ENCODE measurements at places on chromosomes 3 and 15.

GRCh38 chr15:57370929-57371328 lies 5.4 kb upstream of the CGNL1 start:
- DNase-seq, result no peak

GRCh38 chr3:193757457-193757856 lies 164.4 kb downstream of the OPA1 start:
- DNase-seq, result no peak

DNA sequence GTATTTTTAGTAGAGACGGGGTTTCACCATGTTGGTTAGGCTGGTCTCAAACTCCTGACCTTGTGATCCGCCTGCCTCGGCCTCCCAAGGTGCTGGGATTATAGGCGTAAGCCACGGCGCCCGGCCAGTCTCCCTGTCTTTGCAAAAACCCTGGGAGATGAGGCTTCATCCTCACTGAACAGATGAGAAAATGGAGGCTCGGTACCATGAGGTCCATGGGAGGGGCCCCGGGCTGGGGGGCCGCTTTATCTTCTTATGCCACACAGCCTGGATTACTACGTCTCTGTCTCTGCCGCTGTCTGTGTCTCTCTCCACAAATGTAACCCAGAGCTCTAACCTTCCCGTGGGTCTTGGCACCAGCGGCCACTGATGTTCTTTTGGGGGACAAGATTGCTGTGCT lies 39.1 kb downstream of the ABTB1 start:
- DNase-seq, result no peak

GRCh38 chr3:79405183-79405582 lies 362.6 kb downstream of the ROBO1 start:
- no peak for DNase-seq

DNA sequence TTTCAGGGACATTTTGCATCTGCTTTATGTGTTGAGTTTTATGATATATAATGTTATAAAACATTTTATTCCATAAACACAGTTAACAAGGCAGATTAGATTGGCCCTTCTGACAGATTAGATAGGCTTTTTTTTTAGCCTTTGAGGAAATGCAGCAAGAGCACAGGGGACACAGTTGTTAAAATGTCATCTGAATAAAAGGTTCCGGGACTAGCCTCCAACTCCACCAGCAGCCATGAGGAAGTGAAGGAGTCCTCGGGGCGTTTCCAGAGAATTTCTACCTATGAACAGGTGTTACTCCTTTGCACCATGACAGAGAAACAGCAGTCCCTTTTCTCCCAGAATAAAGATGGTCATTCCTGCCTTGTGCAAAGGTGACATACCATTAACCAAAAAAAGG lies 167.8 kb upstream of the KBTBD8 start:
- no peak for DNase-seq
